ENCODE measurements at places on chromosomes 6 and 20.
A peak's percentile ranks its signal among the peaks of the same experiment; 100 is the strongest.

GRCh38 chr20:43913291-43914025 lies 1.2 kb upstream of the TOX2 start:
- DNase-seq, result no peak

DNA sequence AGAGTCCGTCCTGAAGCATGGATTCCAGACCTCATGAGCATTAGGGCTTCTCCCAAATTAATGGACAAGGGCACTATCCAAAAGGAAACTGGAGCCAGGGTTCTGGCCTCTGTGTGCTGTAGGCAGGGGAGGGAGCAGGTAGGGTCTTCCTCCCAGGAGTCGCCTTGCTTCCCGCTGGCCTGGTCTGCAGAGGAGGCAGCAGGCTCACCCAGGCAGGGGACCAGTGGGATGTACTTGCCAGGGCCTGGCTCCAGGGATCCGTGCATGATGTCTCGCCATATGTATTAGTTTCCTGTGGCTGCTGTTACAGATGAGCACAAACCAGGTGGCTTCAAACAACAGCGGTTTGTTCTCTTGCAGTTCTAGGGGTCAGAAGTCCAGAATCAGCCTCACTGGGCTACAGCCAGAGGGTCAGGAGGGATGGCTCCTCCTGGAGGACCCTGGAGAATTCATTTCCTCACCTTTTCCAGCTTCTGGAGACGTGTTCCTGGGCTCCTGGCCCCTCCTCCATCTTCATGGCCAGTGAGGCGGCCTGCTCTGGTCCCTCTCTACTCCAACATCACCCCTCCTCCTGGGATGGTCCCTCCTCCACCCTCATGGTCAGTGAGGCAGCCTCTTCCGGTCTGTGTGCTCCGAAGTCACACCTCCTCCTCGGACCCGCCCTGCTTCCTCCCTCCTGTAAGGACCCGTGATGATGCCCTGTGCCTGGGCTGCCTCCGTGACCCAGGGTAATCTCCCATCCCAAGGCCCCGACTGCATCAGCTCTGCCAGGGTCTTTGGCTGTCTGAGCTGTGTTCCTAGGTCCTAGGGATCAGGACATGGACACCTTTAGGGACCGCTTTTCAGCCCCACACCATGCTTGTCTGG lies 329.1 kb downstream of the CDH4 start:
- DNase-seq, result no peak

- no peak for DNase-seq
Measured at GRCh38 chr20:21377701-21378100, 19.6 kb downstream of the NKX2-4 start.

GRCh38 chr6:105363100-105363754 lies 39.7 kb downstream of the PREP start:
- DNase-seq, result no peak

- DNase-seq, result no peak
Measured at GRCh38 chr20:37361336-37361735, 15.4 kb downstream of the SRC start.

- no peak for DNase-seq
Measured at GRCh38 chr6:1312203-1312472, 240 bp downstream of the FOXQ1 start.

DNA sequence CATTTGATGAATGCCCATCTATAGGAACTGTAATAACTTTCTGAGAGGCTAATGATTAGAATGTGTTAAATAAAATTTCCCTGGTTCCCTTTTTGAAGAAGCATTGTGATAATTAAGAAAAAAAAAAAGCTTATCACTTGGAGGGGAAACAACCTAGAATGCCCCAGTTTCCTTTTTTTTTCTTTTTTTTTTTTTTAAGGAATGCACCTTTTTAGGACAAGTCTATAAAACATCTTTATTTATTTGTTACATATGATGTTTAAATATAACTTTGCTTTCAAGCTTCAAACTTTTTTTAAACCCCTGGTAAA lies 7.3 kb upstream of the MRPS10 start:
- no peak for DNase-seq

GRCh38 chr20:19449051-19449450 lies 236.6 kb downstream of the SLC24A3 start:
- DNase-seq, result no peak

DNA sequence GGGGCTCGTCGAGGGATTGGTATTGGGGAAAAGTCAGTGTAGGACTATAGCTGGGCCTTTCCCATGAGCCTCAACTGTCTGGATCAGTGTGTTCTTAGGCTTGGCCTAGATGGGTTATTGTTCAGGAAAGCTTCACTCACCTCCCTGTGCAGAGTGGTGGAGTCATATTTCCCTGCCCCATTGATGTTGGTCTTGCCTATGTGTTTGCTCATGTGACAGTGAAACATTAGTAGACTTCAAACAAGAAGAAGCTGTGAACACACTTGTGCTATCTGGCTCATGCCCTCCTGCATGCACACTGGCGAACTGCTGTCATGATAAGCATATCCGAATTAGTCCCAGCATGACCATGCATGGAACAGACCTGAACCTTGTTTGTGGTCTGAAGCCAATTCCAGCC lies 171.1 kb downstream of the DHX35 start:
- DNase-seq, result no peak

- no peak for DNase-seq
Measured at GRCh38 chr20:20206788-20207187, 154.5 kb downstream of the CFAP61 start.

GRCh38 chr6:72788188-72788587 lies 166.3 kb downstream of the KCNQ5 start:
- no peak for DNase-seq

DNA sequence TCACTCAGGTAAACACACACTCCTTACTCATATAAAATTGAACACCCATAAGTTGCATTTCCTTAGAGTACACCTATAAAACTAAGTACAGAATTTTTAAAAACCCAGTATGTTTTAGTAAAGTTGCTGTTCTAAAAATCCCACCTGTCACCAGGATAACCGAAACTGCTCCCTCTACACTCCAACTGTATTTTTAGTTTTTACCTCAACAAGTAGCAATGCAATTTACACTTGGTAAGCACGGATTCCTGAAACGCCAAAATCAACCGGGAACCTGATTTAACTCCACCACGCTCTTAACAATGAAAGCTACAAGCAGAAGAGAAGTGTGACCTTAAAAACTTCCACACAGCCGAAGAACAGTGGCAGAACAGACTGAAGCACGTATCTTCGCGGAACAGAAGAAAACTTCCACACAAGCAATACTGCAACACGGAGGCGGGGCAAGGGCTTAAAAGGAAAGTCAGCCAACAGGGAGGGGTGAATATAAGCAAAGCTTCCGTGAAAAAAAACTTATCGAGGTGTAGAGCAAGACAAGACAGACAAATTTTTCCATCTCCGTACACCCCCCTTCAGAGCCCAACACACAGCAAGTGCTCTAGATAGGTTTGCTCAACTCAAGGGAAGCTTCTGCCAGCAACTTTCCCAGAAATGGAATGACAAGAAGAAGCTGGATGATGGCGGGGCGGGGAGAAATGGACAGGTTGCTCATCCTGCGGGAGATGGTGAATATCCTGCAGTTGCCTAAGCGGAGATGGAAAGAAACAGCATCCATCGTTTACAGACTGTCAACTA lies 1.4 kb downstream of the STAU1 start:
- peak; percentile 47 for DNase-seq

DNA sequence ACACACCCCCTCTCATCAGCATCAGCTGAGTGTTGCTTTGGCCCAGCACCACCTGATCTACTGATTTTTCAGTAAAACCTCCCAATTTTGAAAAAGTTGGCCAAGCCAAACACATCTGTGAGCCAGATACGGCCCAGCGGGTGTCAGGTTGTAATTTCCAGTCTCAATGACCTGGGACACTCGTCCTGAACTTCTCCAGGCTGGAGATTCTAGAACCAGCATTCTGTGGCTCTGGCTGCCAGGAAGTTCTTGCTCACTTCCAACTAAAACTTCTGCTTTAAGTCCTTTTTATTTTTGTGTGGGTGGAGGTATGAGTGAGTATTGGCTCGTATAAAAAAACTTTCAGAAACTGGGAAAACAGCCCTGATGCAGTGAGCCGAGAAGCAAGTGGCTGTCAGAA lies 5.1 kb downstream of the KIAA1755 start:
- DNase-seq, result no peak

DNA sequence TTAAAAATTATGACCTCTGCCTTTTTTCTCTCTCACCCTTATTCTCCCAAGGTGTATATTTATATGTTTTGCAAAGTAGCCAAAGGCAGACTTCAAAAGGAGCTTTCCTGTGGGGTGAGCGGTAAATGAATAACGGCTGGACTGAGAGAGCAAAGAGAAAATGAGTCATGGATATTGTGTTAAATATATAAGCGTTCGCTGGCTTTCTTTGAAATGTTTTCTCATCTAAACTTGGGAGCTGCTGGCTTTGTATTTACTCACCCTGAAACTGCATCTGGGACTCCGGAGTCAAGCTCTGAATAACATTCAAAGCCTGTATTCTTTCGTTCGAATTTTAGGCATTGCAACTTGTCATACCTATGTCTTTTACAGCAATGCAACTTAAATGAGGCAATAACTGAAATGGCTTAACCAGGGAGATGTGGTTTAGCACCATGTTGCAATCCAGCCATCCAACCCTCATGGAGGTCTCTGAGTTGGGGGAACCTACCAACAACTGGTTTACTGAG lies 32.0 kb downstream of the ATXN1 start:
- no peak for DNase-seq

GRCh38 chr6:17093686-17094085 lies 8.2 kb upstream of the STMND1 start:
- no peak for DNase-seq

GRCh38 chr6:498795-499231 lies 107.3 kb downstream of the IRF4 start:
- DNase-seq, result peak; percentile 14

DNA sequence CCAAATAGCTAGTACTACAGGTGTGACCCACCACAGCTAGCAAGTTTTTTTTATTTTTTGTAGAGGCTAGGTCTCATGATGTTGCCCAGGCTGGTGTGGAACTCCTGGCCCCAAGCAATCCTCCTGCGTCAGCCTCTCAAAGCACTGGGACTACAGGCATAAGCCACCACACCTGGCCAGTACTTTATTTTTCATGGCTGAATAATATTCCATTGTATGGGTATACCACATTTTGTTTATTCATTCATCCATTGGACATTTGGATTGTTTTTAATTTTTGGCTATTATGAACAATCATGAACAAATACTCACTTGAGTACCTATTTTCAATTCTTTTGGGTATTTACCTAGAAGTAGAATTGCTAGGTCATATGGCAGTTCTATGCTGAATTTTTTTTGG lies 7.0 kb upstream of the NXT1 start:
- no peak for DNase-seq

DNA sequence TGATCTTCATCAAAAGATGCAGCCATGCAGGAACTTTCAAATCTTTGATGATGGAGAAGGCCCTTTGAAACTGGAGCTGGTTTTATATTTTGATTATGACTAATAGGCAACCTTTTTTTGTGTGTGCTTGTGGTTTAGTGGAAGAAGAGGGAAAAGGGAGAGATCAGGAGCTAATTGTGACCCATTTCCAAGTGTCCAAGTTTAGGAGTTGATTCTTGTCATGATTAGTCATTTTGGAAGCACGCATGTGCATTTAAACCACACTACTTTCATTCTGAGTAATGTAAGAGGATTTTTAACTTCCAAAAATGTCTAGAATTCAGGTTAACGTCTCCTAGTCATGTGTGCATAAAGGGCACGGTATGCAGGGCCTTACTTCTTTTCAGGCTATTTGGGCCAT lies 3.5 kb downstream of the FOXO3 start:
- DNase-seq, result no peak

DNA sequence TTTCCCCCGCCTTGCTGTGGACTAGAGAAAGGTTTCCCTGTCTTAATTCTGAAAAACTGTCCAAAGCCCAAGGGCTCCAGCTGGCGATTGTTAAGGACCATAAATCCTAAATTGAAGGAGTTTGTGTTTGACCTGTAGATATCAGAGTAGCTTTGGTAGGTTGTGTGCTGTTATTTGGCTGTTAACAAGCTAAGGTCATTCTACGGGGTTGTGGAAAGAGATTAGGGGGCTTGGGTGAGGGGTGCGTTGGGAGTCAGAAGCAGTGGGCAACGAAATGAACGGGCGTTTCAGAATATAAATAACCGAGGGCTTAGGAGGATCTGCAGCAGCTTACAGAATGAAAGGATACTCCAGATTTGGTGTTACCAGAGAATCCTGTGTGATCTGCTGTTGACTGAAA lies 32.6 kb upstream of the BTN3A2 start:
- no peak for DNase-seq

GRCh38 chr20:7993238-7993637 lies 26.3 kb downstream of the TMX4 start:
- no peak for DNase-seq

GRCh38 chr20:37081717-37082289 lies 14.0 kb downstream of the RBL1 start:
- DNase-seq, result peak; percentile 49

Data from activated gamma-delta T cell treated with Interleukin-2 at 50 U/mL for 16 hours (primary cell).